ENCODE measurements at places on chromosomes 5 and 9. TPM values are rescaled to one million over a fixed set of nuclear protein-coding genes. Genes with fewer than 3 reads are reported as not detected.

NMUR2 gene
- total RNA-seq = not detected

IRX1 gene
- total RNA-seq = 27.8 TPM

SLC1A1 gene
- 7.3 TPM for total RNA-seq

SHOC1 gene
- total RNA-seq = 0.33 TPM

LECT2 gene
- total RNA-seq = not detected

IL7R gene
- total RNA-seq = 16.7 TPM

SHLD3 gene
- 3.7 TPM for total RNA-seq

LVRN gene
- 72.3 TPM for total RNA-seq

LCN2 gene
- total RNA-seq = 42.3 TPM
